ENCODE measurements at places on chromosomes 3 and 15.
A peak's percentile ranks its signal among the peaks of the same experiment; 100 is the strongest.

DNA sequence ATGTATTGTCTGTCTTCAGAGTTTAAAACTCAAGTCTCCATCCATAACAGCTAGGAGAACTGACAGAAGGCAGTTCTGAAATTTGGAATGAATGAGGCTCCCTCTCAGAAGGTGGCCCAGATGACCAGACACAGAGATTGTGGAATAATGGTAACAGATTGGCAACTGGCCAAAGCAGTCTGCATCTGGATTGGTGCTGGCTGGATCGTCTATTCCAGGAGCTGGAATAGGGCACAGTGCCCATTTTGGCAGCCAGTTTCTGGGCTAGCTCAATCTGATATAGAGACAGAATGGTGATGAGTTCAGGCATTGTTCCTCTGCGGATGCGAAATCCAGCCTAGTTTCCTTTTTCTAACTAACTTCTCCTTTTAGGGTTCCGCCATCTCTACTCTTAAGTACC lies 851.7 kb downstream of the PDCD6IP start:
- no peak for DNase-seq

- peak; percentile 79 for DNase-seq
Measured at GRCh38 chr3:197730200-197730599, 6.5 kb downstream of the RUBCN start.

- DNase-seq, result no peak
Measured at GRCh38 chr3:170432416-170432815, 13.7 kb downstream of the CLDN11 start.

DNA sequence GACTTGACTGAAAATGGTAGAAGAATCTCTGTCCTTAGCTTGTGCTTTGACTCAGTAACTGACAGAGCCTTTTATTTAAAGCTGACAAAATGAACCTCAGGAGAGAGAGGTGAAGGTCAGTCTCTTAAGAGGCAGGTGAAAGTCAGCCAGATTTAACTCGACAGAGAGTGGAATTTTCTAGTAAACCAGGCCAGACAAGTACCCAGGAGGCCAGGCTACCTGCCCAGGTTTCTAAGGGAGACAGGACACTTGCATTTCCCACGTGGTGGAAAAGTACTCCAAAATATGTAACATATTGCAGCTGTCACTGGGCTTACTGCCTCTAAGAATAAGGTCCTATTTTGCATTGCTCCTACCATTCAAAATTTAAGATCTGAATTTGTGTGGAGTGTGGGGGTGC lies 167.9 kb downstream of the FMN1 start:
- DNase-seq, result no peak

DNA sequence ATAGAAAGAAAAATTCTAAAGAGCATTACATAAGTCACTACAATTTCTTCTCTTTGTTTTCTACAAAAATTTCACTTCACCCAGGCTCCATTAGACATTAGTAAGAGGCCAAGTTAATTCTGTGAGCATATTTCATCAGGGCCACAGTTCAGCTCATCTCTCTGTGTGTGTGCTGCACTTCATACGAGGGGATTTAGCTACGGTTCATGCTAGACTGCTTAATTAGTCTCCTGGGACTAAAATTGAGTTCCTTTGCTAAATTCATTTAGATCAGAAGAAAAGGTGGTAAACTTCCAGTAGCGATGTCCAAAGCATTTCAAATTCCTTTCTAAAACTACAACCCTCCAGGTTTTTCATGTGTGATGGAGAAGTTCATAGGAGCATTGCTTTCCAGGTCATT lies 83.1 kb upstream of the SETMAR start:
- no peak for DNase-seq

- peak; percentile 48 for DNase-seq
Measured at GRCh38 chr15:66251790-66252684, 1.5 kb downstream of the MEGF11 start.

- no peak for DNase-seq
Measured at GRCh38 chr3:15601046-15601398, 347 bp downstream of the HACL1 start.

DNA sequence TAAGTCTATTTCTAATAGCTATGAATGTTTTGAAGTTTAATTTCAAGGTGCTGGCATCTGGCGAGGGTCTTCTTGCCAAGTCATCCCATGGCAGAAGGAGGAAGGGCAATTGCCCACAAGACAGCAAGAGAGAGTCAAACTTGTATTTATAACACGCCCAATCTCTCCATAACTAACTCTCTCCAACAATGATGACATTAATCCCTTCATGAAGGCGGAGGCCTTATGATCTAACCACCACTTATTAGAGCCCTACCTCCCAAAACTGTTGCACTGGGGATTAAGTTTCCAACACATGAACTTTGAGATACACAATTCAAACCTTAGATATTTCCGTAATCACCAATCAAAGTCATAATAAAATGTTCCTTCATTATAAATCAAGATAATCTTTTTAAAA lies 406.9 kb downstream of the CNTN6 start:
- DNase-seq, result no peak

- no peak for DNase-seq
Measured at GRCh38 chr3:10010421-10010877, 15.8 kb upstream of the FANCD2 start.

GRCh38 chr3:121096953-121097352 lies 188.9 kb downstream of the STXBP5L start:
- no peak for DNase-seq

DNA sequence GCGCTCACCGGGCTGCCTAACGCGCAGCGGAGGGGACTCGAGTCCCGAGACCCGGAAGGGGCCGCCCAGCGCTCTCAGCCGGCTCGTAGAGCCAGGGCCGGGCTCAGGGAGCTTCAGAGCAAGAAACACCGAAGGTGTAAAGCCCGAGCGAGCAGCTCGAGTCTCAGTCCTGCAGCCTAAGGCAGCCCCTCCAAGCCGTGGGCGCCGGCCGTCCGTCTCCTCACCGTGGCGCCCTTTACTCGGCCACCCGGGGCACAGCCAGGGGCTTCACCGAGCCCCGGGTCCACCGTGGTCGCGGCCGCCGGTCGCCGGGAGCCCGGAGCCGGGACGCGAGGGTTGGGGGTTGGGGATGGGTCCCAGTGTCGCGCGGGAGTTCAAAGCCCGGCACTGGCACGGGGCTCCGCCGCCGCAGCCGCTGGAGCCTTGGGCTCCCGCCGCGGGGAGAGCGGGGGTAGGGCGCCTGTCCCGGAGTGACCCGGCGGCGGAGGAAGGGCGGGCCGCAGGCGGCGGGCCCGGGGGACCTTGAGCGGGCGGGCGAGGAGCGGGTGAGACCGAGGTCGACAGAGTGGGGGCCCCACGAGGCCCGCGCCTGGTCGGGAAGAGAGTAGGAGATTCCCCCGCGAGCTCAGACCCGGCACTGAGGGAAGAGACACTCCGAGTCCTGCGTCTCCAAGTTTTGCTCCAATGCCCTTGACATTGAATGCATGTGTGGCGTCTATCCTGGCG lies 26.9 kb upstream of the THRB start:
- DNase-seq, result peak; percentile 58

GRCh38 chr3:66615643-66616301 lies 115.0 kb upstream of the LRIG1 start:
- peak; percentile 71 for DNase-seq

DNA sequence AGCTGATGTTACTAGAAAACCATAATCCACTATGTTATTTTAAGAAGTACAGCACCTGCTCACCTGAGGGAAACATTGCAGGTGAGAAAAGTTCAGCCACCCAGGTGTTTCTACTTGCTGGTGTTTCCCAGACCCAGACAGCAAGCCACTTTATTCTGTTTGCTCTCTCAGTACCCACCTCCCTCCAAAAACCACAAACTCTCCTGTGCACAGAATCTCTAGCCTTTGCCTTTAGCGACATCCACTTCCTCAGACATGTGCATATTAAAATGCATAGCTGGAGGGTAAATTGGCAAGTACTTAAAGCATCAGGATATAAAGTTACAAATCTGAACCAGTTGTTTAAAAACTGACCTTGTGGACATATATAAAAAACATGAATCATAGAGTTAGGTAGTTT lies 36.7 kb downstream of the VGLL3 start:
- DNase-seq, result no peak

DNA sequence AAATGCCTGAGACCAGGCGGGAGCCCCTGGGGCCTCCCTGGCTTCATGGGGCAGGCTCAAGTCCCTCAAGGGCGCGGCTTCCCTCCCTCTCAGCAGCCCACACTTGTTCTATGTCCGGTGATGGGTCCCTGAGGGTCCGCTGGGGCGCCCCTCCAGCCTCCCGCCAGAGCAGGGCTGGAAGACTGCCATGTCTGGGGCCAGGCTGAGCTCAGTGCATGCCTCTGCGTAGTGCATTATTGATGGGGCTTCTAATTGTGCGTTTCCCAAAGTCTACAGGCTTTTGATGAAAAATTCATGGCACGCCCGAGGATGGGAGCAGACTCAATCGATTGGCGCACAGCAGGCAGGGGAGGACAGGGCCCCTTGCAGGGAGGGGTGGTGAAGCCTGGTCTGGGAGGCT lies 51.3 kb downstream of the CYP11A1 start:
- DNase-seq, result no peak

DNA sequence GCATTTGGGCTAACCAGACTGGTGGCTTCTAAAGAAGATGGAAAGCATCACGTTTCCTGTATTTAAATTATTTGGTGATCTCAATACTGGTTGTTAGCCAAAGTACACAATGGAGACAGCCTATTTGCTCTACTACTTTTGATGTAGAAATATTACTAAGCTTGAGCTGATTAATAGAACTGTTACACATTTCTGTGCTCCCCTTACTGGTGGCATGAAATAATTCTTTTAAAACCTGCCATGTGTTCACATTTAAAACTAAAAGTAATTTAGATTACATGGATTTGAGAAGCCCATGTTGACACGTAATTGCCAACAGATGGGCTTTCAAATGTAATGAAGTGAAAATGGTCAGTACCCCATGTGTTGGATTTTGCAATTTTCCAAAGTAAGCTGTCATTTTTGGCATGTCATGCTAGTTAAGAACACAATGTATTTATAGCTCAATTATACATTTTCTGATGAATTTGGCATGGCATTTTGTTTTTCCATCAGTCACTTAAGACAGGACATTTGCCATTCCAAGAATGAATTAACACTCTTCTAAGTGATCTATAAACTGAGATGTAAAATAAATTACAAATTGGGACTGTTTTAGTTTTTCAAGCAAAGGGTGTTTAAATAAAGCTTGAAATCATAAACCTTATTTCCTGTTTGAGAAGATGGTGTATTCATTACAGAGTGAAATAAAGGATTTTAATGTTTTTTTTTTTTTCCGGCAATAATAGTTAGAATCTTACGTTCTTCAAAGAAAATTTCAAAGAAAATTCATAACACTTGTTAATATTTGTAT lies 10.8 kb upstream of the RARRES1 start:
- DNase-seq, result peak; percentile 48

- peak; percentile 47 for DNase-seq
Measured at GRCh38 chr15:95363646-95364045, 966.9 kb upstream of the NR2F2 start.

- DNase-seq, result no peak
Measured at GRCh38 chr15:93139436-93139835, 50.4 kb upstream of the RGMA start.

DNA sequence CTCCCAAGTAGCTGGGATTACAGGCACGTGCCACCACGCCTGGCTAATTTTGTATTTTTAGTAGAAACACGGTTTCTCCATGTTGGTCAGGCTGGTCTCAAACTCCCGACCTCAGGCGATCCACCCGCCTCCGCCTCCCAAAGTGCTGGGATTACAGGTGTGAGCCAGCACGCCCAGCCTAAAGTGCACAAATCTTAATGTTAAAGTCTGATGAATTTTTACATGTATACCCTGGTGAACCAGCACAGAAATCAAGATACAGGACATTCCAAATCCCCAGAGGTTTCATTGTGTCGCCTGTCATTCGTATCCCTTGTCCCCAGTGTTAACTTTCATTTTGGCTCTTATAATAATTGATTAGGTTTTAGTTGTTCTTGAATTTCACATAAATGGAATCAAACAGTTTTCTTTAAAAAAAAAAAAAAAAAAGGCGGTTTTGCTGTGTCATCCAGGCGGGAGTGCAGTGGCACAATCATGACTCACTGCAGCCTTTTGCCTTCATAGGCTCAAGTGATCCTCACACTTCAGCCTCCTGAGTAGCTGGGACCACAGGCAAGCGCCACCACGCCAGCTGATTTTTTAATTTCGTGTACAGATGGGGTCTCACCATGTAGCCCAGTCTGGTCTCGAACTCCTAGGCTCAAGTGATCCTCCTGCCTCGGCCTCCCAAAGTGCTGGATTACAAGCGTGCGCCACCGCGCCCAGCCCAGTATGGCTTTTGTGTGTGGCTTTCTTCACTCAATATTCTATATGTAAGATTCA lies 1.5 kb upstream of the TM4SF19 start:
- peak; percentile 79 for DNase-seq

- peak; percentile 84 for DNase-seq
Measured at GRCh38 chr15:42704492-42704926, 32.4 kb downstream of the CDAN1 start.

DNA sequence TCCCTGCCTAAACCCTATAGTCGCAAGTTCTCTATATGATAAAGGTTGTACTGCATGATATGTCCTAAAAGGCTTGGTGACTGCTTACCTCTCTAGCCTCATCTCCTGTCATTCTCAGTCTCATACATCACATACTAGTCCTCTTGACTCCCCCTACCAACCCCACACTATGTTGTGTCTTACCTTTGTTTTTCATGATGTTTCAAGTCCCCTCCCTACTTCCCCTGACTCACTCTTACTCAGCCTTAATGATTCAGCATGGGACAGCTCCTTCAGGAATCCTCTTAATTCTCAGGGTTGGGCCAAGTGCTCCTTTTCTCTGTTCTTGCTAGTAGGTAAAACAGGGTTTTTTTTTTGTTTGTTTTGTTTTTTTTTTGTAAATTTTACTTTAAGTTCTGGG lies 49.6 kb downstream of the SLMAP start:
- peak; percentile 66 for DNase-seq

- no peak for DNase-seq
Measured at GRCh38 chr3:62436785-62437184, 63.4 kb upstream of the FEZF2 start.

DNA sequence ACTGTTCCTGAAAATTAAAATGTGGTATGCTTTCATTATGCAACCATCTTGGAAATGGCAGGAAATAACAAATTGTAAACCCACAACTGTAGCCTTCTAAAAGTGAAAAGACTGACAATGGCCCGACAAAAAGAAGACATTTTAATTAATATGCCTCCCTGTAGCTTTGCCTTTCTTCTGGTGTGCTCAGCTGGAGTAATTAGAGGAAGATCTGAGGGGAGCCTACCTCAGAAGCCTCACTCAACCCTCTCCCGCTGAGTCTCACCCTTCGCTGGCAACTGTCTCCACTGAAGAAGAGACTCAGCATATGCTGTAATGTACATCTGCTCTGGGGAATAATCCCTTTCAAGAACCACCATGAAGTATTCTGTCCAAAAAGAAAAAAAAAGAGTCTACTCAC lies 104.7 kb upstream of the SETMAR start:
- DNase-seq, result no peak

- no peak for DNase-seq
Measured at GRCh38 chr3:67290438-67290837, 292.3 kb downstream of the KBTBD8 start.

DNA sequence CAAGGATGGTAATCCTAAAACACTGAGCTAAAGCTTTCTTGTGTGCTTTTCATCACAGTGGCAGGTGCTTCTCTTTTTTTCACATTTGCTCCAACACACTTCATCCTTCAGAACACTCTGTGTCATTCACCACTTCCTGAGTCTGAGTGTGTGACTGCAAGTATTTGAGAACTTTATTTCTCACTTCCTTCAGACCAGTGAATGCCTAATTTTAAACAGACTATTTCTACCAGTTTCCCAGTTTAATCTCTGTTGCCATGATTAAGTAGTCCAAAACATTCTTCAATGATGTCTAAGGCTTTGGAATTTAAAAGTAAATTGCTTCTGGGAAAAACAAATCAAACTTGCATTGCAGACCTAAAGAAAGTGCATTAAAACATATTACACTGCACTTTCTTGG lies 541.2 kb downstream of the RBMS3 start:
- peak; percentile 26 for DNase-seq

- peak; percentile 91 for DNase-seq
Measured at GRCh38 chr3:177337541-177338331, 140.5 kb upstream of the TBL1XR1 start.
